ENCODE measurements at places on chromosomes 7 and 10. TPM values are rescaled to one million over a fixed set of nuclear protein-coding genes. Genes with fewer than 3 reads are reported as not detected.

Gene BAIAP2L1
- total RNA-seq, result 1.9 TPM

Gene COPS6
- 119 TPM for total RNA-seq

Gene NKX2-3
- total RNA-seq, result not detected

Gene CCDC7
- total RNA-seq, result 12.2 TPM

Gene TRIM74
- 0.69 TPM for total RNA-seq

Gene ADCY1
- 8.9 TPM for total RNA-seq

Gene GLUD1
- 109 TPM for total RNA-seq

Gene UCN3
- not detected for total RNA-seq

Gene PFKP
- total RNA-seq, result 250 TPM

Gene FXYD4
- not detected for total RNA-seq

GRCh38 chr10:129956876-129957673 is 7.0 kb downstream of the EBF3 start:
- H3K36me3 ChIP-seq, result peaks cover 2% of the 10 kb centered on the region
- H3K27ac ChIP-seq, result no peak overlapping the region

- no peaks in the 10 kb centered on the region for H3K27me3 ChIP-seq
- H3K27ac ChIP-seq, result no peak overlapping the region
- no peaks in the 10 kb centered on the region for H3K36me3 ChIP-seq
- no peaks in the 10 kb centered on the region for H3K4me1 ChIP-seq
- no peak for DNase-seq
These were observed 216.1 kb downstream of the GLRX3 start for GRCh38 chr10:130352291-130352645.

DNA sequence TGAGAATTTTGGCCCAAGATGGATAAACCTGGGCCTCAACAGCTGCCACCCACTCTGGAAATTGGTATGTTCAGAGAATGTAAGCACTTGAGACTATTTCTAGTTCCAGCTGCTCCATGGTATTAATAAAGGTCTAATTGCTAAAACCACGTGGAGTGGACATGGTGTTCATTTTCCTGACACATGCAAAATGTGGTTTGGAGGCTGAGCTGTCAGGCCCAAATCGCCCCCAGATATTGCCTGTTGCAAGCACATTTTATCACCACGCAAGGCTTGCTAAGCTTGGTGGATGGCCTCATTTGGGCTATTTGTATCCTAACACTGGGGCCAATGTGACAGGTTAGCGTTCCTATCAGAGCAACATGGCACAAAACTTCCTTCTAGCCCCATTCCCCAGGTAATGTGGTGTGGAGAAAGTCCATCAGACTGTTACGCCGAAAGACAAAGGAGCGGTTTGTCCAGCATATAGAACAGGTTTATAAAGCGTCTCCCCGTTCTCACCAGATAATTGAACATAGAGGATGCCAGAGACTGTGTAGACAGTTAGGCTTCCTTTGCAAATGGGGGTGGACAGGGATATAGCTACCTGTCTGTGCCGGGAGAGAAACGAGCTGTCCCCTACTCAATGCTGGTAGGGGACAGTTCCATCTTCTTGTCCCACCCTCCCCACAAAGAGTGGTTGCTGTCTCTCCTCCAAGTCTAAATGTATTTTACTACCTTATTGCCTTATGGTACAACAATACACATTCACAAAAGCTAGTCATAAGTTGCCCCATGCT is 78.0 kb upstream of the ANKRD1 start:
- H3K27ac ChIP-seq, result no peak overlapping the region
- DNase-seq, result no peak
- no peak overlapping the region for H3K4me3 ChIP-seq
- no peaks in the 10 kb centered on the region for H3K36me3 ChIP-seq
- peaks cover 31% of the 10 kb centered on the region for H3K27me3 ChIP-seq

- H3K4me1 ChIP-seq, result peaks cover 4% of the 10 kb centered on the region
- no peaks in the 10 kb centered on the region for H3K36me3 ChIP-seq
- H3K4me3 ChIP-seq, result peak overlapping the region; percentile 71
- no peak overlapping the region for H3K27ac ChIP-seq
- DNase-seq, result no peak
These were observed 1.4 kb downstream of the HTRA1 start for GRCh38 chr10:122462533-122463465.

- no peaks in the 10 kb centered on the region for H3K27me3 ChIP-seq
- no peaks in the 10 kb centered on the region for H3K4me1 ChIP-seq
- DNase-seq, result no peak
- no peak overlapping the region for H3K4me3 ChIP-seq
- H3K27ac ChIP-seq, result no peak overlapping the region
These were observed 171.9 kb downstream of the HDAC9 start for GRCh38 chr7:18667466-18667865.

GRCh38 chr7:65722361-65722792 is 150.5 kb upstream of the VKORC1L1 start:
- no peaks in the 10 kb centered on the region for H3K4me1 ChIP-seq
- no peak overlapping the region for H3K4me3 ChIP-seq
- H3K27ac ChIP-seq, result no peak overlapping the region
- H3K27me3 ChIP-seq, result no peaks in the 10 kb centered on the region

DNA sequence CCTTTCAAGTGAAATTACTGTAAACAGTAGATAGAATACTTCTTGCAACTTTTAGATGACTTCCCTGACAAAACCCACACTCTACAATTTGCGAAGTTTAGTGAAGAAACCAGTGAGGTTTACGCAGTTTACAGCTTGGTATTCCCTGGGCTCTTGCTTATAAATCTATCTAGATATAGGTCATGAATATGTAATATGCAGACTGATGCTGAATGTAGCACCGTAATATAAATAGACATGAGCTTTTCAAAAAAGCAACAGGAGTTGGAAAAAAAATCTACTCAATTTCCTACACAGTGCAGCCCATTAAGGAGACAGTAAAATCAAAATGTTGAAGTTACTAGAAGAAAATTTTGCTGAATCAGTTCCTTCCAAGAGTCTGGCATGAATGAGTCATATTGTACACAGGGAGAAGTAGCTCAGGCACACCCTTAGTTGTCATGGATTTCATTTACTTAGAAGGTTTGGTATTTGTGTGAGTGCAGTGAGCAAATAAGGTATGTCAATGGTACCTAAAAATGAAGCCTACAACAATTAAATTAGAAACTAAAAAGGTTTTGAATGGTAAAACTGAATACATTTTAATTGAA is 67.7 kb upstream of the NEUROD6 start:
- no peaks in the 10 kb centered on the region for H3K4me1 ChIP-seq
- no peaks in the 10 kb centered on the region for H3K27me3 ChIP-seq
- H3K27ac ChIP-seq, result no peak overlapping the region
- H3K36me3 ChIP-seq, result no peaks in the 10 kb centered on the region
- H3K4me3 ChIP-seq, result no peak overlapping the region

DNA sequence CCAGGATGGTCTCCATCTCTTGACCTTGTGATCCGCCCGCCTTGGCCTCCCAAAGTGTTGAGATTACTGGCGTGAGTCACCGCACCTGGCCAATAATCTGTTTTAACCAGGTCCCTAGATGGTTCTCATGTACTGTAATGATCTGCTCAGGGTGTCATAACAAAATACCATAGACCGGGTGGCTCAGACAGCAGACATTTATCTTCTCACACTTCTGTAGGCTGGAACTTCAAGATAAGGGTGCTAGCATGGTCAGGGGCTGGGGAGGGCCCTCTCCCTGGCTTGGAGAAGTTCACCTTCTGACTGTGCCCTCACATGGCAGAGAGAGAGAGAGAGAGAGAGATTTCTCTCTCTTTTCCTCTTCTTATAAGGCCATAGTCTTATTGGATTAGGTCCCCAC is 279.4 kb upstream of the LYZL1 start:
- no peaks in the 10 kb centered on the region for H3K36me3 ChIP-seq
- H3K4me3 ChIP-seq, result no peak overlapping the region
- H3K27ac ChIP-seq, result no peak overlapping the region

GRCh38 chr7:116193329-116194087 is 16.8 kb upstream of the TES start:
- peaks cover 24% of the 10 kb centered on the region for H3K27me3 ChIP-seq
- H3K36me3 ChIP-seq, result no peaks in the 10 kb centered on the region
- DNase-seq, result no peak
- no peak overlapping the region for H3K27ac ChIP-seq
- no peak overlapping the region for H3K4me3 ChIP-seq

DNA sequence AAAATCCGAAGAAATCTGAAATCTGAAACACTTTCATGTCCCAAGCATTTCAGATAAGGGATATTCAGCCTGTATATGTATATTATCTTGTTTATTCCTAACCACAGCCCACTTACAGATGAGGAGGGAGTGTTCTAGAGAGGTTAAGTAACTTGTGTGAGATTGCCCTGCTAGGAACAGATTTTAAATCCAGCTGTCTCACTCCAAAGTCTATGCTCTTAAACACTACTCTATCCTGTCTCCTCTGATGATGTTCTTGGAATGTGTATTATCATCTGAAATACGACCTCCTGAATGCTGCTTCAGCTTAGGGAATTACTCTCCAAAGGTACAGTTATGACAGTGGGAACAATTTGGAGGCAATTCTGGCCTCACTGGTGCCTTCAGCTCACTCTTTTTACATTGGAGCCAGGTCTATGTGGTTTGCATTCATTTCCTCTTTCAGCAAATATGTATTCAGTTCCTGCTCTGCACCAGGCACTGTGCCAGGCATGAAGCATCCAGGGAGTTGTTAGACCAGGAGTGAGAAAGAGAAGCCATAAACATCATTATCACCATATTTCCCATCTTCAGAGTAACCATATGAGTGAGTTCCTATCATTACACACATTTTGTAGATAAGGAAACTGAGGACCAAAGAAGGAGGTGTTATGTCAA is 70.2 kb downstream of the NOC3L start:
- H3K4me3 ChIP-seq, result no peak overlapping the region
- no peak overlapping the region for H3K27ac ChIP-seq
- H3K27me3 ChIP-seq, result peaks cover 58% of the 10 kb centered on the region
- H3K36me3 ChIP-seq, result no peaks in the 10 kb centered on the region
- DNase-seq, result no peak

DNA sequence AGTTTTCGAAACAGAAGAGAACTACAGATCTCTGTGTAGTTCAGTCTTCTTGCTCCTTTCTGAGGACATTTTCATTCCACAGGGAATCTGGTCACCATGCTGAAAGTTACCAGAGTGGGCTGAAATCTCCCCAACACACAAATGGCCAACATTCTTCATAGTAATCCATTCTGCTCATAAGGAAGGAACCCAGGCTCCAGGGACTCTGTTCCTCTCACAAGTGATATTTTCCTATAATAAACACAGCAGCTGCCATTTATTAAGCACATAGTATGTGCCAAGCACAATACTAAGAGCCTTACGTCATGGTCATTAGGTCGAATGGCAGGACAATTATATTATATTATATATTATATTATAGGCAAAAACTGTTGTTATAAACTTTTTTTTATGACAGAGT is 109.8 kb downstream of the RAB11FIP2 start:
- no peak overlapping the region for H3K4me3 ChIP-seq
- H3K36me3 ChIP-seq, result no peaks in the 10 kb centered on the region
- no peak for DNase-seq
- no peak overlapping the region for H3K27ac ChIP-seq
- no peaks in the 10 kb centered on the region for H3K27me3 ChIP-seq

- no peaks in the 10 kb centered on the region for H3K27me3 ChIP-seq
- H3K27ac ChIP-seq, result no peak overlapping the region
- H3K4me3 ChIP-seq, result no peak overlapping the region
- peaks cover 9% of the 10 kb centered on the region for H3K36me3 ChIP-seq
- H3K4me1 ChIP-seq, result peaks cover 4% of the 10 kb centered on the region
- no peak for DNase-seq
These were observed 41.8 kb upstream of the TRIM8 start for GRCh38 chr10:102602272-102603045.

GRCh38 chr10:76152186-76152585 is 720.8 kb downstream of the LRMDA start:
- H3K27ac ChIP-seq, result no peak overlapping the region
- H3K4me3 ChIP-seq, result no peak overlapping the region
- H3K36me3 ChIP-seq, result no peaks in the 10 kb centered on the region
- H3K4me1 ChIP-seq, result no peaks in the 10 kb centered on the region

DNA sequence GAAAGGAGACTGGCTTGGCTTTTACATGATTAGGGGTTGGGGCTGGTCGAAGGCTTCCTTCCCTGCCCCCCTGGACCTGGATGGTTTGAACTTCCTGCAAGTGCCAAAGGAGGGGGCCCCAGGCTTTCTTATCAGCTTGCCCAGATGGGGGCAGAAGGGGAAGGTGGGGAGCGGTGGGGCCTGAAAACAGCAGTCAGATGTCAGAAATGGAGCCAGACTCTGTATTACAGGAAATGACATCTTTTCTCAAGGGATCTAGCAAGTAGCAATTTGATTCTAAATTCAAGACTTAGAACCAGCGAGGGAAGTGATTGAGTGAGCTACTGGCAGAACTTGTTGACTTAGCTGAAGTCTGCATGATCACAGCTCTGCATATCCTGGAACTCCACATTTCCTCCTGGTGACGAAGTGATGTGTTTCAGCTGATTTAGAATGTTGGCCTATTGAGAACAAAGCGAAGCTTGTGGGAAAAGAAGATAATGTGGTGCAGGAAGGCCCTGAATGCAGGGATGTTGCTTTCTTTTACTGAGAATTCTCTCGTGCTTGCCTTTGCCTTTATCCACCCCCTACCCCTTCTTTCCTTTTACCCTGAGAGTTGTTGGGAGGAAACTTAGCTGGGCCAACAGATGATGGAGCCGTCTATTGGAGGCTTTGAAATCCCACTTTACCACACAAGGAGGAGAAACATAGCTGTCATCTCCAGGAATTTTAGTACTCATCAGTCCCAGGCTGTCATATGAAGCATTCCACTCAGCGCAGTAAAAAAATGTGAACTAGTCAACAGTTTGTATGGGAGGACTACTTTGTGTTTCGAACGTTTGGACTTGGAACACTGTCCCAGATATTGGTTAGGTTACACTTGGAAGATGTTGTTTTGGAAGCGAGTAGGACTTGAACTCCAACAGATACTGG is 43.2 kb downstream of the CCNY start:
- H3K27me3 ChIP-seq, result no peaks in the 10 kb centered on the region
- H3K4me1 ChIP-seq, result peaks cover 37% of the 10 kb centered on the region
- no peak for DNase-seq
- peaks cover 3% of the 10 kb centered on the region for H3K36me3 ChIP-seq

DNA sequence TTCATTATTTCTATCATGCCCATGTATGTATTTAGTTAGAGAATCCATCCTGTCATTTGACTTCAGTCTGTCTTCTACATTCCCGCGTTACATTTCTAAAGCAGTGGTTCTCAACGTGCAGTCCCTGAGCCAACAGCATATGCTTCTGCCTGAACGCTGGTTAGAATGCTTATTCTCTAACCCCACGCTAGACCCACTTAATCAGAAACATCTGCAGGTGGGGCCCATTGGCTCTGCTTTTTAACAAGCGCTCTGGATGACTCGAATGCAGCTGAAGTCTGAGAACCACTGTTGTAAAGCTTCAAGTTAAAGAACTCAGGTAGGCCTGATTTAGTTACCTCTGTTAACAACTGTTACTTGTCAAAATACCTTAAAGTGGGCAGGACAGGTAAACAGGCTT is 38.2 kb downstream of the NEUROD6 start:
- no peaks in the 10 kb centered on the region for H3K27me3 ChIP-seq
- DNase-seq, result no peak
- H3K27ac ChIP-seq, result no peak overlapping the region
- no peaks in the 10 kb centered on the region for H3K4me1 ChIP-seq
- no peaks in the 10 kb centered on the region for H3K36me3 ChIP-seq

Measured in activated T-helper 2 cell treated with anti-CD3 and anti-CD28 coated beads, Interferon-gamma antibody, Interleukin-2, Interleukin-4, amounts not matched to agents 10 μg/mL and 5 μg/mL and 100 μg/mL, durations not matched to agents 14 hours and 24 hours and 36 hours (primary cell).